ENCODE measurements at places on chromosomes 6 and 20.

DNA sequence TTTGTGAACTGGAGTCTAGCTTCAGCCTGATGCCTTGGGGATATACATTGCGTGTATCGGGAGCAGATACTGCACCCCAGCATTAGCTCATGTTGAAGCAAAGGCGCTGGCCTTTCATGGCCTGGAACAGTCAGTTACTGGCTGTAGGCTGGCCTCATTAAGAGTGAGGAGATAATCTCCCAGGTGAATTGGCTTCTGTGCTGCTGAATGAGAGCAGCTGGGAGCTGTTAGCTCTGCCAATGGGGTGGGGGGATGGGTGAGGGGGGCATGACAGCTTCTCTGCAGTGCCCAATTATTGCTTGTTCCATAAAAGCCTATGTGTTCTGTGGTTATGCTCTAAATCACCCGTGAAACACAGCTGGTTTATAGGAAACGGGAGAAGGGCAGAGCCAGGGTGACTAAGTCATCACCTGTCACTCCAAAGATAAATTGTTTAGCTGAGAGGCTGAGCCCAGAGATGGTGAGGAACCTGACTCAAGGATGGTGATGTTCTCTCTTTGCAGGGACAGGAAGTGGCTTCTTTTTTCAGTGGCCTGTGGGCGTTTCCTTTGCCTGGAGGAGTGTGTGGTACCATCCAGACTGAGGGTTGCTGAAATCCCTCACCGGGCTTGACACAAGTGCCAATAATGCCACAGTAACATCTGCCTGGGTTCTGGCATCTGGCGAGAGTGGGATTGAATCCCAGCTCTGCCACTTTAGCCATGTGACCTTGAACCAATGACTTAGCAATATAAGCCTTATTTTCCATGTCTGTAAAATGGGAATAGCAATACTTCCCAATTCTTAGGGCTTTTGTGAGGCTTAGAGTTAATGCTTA lies 170.8 kb downstream of the BCAS1 start:
- peak; percentile 82 for DNase-seq

DNA sequence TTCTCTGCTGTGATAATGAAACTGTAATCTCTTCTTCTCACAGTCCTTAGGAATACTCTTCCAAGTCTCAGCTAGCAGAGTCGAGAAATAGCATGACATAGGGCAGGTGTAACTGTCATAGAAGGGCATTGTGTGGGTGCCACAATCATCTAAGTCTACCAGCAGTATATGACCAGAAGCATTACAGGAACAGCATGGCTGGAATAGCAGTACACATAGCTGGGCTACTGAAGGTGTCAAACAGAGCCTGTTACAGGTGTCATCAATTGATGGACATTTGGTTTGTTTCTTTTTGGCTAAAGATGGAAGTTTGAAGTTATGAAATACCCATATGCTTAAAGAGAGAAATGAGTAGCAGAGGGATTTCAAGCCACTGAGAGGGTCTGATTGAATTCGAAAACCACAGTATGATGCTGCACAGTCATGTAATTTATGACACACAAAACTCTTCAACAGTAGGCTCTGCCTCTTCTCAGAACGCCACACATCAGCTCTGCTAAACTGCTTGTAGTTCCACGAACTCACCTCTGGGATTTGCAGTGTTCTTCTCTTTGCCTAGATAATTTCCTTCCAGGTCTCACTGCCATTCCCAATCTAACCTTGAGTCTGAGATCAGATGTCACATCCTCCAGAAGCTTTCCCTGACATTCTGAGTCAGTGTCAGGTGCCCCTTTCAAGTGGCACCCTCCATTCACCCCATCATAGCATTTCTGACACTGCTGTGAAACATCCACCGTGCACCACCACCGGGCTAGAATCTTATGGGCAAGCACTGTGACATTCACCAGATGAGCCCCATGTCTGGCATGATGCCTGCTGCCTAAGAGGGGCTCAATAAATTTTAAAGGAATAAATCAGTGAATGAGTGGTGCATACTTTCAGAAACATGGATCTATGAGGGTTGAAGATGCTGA lies 151.0 kb downstream of the ADAT2 start:
- no peak for DNase-seq

- DNase-seq, result no peak
Observed at GRCh38 chr6:111521497-111522270, 38.7 kb upstream of the REV3L start.

- DNase-seq, result no peak
Observed at GRCh38 chr6:132818404-132819359, 4.3 kb downstream of the RPS12 start.

DNA sequence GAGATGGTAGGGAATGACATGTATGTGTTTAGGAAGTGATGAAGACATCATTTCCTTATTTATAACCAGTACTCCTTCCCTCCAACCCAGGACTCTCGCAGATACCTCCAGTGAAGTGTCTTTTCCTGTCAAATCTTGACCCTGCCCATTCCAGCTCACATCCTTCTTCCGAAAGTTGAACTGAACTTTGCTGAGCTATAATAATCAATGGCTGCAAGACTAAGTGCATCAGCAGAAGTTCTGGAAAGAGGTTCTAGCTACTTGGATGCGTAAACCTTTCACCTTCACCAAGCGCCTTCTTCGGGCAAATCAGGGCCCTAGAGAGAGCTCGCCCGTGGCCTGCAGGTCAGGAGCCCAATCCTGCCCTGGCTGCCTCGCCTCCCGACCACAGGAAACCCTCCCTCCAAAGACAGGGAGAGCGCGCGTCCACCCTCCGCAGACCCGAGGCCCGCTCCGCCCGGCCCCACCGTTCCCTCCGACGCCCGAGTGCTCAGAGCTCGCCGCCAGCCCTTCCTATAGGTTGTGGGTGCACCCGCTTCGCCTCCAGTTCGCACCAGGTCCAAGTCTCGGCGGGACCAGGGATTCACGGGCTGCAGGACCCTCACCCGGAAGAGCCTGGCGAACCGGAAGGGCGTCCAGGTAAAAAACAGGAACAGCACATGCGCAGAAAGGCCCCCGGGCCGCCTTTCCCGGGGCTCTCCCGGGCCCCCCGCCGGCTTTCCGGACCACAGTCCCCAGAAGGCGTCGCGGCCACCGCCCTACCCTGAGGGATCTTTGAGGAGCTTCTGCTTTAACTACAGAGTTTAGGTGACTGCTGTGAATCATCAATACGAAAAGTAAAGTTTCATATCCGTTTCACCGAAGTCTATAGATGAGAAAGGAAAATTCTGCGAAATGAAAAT lies at the start of gene ZNF334:
ZNF334 (minus strand) TSS at position 617 of the 902 bp plus-strand sequence. CDS start 1,457 bp downstream, outside the sequence.
- no peak for DNase-seq

DNA sequence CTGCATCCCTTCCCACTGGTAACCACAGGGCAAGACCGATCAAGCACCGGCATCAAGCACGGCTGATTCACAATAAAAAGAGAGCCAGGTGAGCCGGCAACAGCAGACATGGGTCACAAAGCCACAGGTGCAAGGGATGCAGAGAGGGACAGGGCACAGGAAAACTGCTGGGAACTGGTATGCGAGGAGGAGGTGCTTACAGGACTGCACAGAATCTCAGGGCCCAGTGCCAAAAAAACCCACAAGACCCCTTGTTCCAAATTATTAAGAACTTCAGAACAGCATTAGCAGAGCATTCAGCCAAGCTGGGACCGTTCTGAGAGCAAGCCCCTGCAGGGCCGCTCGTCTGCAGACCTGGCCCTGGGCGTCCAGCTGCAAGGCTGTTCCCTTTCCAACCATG lies 35.4 kb downstream of the BFSP1 start:
- DNase-seq, result no peak

GRCh38 chr6:109491207-109491938 lies 8.4 kb upstream of the ZBTB24 start:
- peak; percentile 45 for DNase-seq

DNA sequence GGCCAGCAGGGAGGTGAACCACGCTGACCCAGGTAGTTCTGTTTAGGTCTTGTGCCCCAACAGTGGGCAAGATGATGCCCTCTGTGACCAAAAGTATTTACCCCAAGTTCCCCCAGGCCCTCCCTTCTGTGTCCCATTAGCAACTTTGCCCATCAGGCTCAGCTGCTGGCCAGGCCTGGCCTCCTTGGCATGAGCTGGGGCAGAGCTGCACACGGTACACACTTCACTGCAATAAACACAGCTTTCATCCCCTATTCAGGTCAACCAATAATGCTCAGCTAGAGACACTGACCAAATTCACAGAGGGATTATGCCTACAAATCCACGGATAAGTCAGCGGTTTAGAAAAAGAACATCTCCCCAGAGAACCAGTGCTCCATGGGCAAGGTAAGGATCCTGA lies 103.7 kb downstream of the SLC23A2 start:
- no peak for DNase-seq

GRCh38 chr6:53216301-53216700 lies 67.7 kb upstream of the GCM1 start:
- no peak for DNase-seq

GRCh38 chr6:491233-491632 lies 99.7 kb downstream of the IRF4 start:
- DNase-seq, result peak; percentile 48

DNA sequence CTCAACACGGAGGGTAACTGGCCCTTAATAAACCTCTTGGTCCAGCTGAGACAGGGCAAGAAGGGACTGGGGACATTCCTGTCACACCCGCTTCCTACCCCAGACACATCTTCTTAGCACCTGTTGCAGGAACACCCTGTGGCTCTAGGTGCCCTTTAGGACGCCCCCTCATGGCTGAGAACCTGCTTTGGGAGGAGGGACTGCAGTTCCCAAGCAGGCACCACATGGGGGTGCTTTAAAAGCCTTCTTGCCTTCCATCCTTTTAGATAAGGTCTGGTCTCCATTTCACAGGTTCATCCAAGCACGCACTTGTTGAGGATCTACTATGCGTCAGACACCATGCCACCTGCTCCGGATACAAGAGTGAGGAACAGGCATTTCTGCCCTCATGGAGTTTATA lies 26.6 kb downstream of the NSFL1C start:
- no peak for DNase-seq

DNA sequence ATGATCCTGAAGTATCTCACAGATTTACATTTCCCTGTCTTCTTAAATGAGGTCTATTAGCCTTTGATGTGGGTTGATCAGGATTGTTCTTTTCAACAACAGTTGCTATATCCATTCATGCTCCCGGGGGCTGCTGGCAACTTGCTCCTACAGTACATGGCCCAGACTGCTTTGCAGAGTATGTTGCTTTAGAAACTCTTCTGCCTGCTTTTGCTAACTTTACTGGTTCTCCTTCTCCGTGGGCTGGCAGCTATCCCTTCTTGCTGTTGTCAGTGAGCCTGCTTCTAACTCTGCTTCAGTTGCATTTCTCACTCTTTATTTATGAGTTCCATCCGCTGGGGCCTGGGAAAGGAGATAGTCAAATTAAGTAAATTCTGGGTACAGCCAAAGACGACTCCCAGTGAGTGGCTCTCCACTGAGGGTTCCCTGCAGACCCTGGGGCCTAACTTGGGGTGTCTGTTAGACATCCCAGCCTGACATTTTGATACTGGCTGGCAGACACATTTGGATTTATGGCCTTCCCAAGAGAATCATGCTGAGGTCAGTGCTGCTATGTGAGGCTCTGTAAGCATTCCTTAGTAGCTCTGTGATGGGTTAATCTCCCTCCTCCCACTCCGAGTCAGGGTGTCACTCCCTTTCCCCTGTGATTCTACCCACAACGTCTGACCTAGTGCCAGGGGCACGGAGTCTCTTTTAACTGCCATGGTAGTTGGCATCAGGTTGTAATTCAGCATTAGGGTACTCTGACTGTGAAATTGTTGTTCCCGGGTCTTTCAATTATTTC lies 73.6 kb downstream of the SLX4IP start:
- DNase-seq, result no peak

- DNase-seq, result peak; percentile 21
Observed at GRCh38 chr6:106145741-106146227, 59.6 kb downstream of the PRDM1 start.

- no peak for DNase-seq
Observed at GRCh38 chr20:50224531-50225255, 34.1 kb downstream of the CEBPB start.

- no peak for DNase-seq
Observed at GRCh38 chr6:3751077-3751729, at the start of gene PXDC1. PXDC1 (minus strand) TSS chr6:3751713; CDS start chr6:3751531, 182 bp downstream.

GRCh38 chr6:53547166-53547810 lies 2.4 kb upstream of the GCLC start:
- no peak for DNase-seq

GRCh38 chr6:77181749-77182148 lies 281.5 kb downstream of the HTR1B start:
- DNase-seq, result no peak

DNA sequence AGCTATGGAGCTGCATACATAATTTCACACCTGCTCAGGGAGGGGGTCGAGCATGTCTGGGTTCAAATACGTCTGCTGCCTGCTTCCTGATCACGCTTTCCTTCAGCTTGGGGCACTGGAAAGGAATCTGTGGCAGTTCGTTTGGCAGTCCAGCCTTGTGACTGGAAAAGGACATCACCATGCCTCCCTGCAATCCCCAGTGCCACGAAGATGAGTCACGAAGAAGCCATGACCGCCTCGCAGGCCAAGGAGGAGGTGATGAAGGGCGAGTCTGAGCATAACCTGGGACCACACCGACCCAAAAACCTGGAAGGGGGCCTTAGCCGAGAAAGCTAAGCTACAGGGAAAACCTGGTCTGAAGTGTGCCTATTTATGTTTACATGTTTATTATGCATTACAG lies 13.1 kb downstream of the JAG1 start:
- no peak for DNase-seq

- no peak for DNase-seq
Observed at GRCh38 chr20:51802170-51802751, at the start of gene SALL4. SALL4 (minus strand) TSS chr20:51802521; CDS start chr20:51802408, 113 bp downstream.

- DNase-seq, result no peak
Observed at GRCh38 chr6:142300758-142301650, 803 bp upstream of the ADGRG6 start.

GRCh38 chr6:40038626-40039025 lies 104.4 kb upstream of the MOCS1 start:
- DNase-seq, result no peak

GRCh38 chr20:37310951-37311350 lies 21.5 kb downstream of the MANBAL start:
- no peak for DNase-seq

DNA sequence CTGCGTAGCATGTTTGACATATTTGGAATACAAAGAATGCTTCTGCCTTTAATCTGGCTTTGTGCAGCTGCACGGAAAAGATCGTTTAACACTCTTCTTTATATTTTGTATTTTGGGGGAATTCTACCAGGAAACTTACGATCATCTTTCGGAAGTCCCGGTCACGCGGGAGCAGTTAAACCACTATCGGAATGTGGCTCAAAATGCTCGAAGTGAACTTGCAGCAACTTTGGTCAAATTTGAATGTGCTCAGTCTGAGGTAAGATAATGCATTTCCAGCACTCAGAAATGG lies 42.3 kb downstream of the CCDC170 start:
- DNase-seq, result no peak

DNA sequence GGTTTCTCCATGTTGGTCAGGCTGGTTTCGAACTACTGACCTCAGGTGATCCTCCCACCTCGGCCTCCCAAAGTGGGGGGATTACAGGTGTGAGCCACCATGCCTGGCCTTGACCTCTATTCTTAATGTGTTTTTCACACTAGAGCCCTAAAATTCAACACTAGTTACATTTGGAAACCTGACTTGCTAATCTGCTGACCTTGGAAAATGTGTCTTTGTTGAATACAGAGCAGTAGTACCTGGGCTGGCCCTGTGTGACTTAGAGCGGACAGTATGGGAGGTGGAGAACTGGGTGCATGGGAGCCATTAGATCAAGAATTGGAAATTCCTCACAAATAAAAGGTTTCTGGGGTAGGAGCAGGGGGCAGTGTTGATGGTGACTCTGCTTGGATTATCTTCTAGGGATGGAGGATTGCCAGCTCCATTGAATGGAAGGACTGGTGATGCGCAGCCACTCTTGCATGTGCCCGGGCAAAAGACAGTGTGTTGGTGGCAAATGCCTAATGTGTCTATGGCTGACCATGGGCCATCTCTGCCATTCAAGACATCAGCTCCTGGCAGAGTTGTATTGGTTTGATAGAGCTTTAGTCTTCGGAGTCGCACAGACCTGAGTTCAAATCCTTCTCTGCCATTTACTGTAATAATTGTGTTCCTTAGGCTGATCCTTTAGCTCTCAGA lies 53.4 kb downstream of the RALY start:
- DNase-seq, result no peak
